ENCODE measurements at places on chromosomes 3 and 15. TPM values are rescaled to one million over a fixed set of nuclear protein-coding genes. Genes with fewer than 3 reads are reported as not detected.

GRCh38 chr3:141268791-141269190, 37.2 kb downstream of the PXYLP1 start:
- no peaks in the 10 kb centered on the region for H3K4me1 ChIP-seq
- no peaks in the 10 kb centered on the region for H3K27me3 ChIP-seq
- H3K36me3 ChIP-seq = no peaks in the 10 kb centered on the region
- no peak for DNase-seq
- H3K27ac ChIP-seq = no peak overlapping the region

DNA sequence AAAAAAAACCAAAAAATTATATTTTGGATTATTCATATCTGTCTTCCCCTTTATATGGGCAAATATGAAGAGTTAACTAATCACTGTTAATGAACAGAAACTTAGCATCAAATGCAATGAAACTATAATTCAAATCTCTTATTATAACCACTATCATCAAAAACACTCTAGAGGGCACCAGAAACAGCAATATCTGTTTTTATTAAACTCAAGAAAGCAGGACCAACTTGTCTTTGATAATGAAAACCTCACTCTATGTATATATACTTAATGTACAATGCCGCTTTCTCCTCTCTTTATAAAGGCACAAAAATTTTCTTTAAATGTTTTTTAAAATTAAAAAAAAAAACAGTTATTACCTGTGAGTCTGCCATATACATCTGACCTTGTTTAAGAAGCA, 92.7 kb downstream of the UACA start:
- H3K27me3 ChIP-seq = no peaks in the 10 kb centered on the region
- DNase-seq = no peak
- H3K4me1 ChIP-seq = peaks cover 11% of the 10 kb centered on the region
- no peak overlapping the region for H3K27ac ChIP-seq
- H3K36me3 ChIP-seq = peaks cover 36% of the 10 kb centered on the region
- no peak overlapping the region for H3K4me3 ChIP-seq

DNA sequence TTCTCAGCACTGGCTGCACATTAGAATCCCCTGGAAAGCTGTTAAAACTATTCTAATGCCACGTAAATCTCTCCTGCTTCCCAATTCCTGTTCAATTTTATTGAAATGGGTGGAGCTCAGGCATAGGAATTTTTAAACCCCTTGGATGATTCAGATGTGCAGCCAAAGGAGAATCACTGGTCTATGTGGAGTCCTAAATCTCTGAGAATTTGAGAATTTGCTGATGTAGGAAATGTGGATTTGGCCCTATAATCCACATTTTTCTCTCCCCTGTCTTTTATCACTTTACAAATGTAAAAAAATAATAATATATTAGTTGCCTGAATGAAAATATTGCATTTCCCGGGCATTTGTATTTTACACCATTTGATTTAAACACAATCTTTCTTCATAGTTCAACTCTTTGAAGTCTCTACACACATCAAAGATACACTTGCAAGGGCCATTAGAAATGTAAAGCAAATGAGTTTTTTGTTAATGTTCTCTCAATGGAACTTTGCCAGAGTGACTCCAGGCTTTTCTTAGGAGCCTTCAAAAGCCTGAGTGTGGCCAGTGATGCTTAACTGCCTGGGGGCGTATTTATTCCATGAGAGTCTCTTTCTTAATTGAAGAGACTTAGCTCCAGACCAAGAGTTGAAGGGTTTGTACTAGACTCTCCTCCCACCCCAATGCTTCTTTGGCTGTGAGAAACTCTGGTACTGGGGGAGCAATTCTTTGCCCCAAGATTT, 48.8 kb upstream of the PTX3 start:
- no peaks in the 10 kb centered on the region for H3K36me3 ChIP-seq
- no peaks in the 10 kb centered on the region for H3K4me1 ChIP-seq
- no peak for DNase-seq
- H3K4me3 ChIP-seq = no peak overlapping the region

DNA sequence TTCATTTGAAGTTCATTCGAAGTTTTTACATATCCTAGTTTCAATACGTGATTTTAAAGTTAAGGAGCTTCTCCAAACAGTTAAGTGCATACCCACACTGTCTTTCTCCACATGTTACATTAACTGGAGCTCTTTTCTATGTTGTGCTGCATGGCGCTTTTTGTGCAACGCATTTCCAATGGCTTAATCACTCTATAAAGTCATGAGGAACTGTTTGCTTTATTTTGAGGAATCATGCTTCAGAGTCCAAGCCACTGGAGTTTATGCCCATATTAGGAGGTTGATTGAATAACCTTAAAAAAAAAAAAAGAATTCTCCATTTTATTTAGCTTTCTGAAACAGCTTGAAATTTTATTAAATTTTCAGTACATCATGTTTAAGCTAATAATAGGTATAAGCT, 109.4 kb upstream of the MBNL1 start:
- no peaks in the 10 kb centered on the region for H3K36me3 ChIP-seq
- DNase-seq = peak; percentile 17
- no peak overlapping the region for H3K4me3 ChIP-seq
- peaks cover 6% of the 10 kb centered on the region for H3K4me1 ChIP-seq

DNA sequence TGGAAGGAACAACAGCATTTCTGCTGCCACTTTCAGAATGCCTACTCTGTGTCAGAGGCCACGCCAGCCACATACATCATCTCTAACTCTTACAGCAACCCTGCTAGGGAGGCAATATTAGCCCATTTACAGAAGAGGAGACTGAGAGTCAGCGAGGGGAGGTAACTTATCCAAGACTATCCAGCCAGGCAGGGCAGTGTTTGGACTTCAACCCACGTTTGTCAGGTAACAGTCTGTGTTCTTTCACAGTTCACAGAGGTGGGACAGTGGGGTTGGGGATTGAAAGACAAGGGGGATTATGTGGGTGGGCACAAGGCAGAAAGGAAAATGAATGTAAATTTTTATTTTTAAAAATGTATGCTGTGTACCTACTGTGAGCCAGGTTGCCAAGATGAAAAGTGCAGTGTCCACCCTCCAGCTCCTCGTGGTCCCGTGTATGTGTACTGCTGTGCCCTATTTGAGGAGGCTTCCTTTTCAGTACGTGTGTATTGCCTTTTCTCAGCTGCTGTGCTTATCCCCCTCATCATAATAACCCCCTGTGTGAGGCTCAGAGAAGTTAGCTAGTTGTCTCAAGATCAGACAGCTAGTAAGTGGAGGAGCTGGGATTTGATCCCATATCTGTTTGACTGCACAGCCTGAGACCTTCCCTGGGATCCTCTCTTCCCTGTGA, 16.5 kb upstream of the ATP2B2 start:
- no peaks in the 10 kb centered on the region for H3K36me3 ChIP-seq
- no peaks in the 10 kb centered on the region for H3K4me1 ChIP-seq
- peak; percentile 5 for DNase-seq
- no peak overlapping the region for H3K4me3 ChIP-seq

- no peak overlapping the region for H3K4me3 ChIP-seq
- H3K27me3 ChIP-seq = no peaks in the 10 kb centered on the region
- no peaks in the 10 kb centered on the region for H3K36me3 ChIP-seq
These were observed 18.0 kb downstream of the PLA2G4F start for GRCh38 chr15:42138411-42138810.

TMEM45A gene
- total RNA-seq = 0.72 TPM

MYL3 gene
- not detected for total RNA-seq
